ENCODE measurements at places on chromosomes 6 and 20.

- DNase-seq, result no peak
Observed at GRCh38 chr6:125489579-125490285, 188.0 kb upstream of the HDDC2 start.

DNA sequence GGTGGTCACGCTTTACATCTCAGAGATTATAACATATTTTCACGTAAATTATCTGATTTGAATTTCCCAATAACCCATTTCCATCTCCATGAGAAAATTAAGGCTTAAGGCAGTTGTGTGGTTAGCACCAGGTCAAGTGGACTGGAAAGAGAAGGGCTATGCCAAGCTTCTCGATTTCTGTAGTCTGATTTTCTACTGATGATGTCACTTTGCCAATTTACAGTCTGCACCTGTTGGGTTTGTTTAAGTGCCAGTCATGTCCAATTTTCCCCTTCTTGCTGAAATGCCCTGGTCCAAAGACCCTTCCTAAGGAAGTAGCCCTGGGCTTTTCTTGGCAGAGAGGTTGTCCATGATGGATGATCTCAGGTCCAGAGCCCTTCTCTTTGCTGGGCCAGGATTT, 562.3 kb upstream of the BTBD3 start:
- DNase-seq, result no peak

DNA sequence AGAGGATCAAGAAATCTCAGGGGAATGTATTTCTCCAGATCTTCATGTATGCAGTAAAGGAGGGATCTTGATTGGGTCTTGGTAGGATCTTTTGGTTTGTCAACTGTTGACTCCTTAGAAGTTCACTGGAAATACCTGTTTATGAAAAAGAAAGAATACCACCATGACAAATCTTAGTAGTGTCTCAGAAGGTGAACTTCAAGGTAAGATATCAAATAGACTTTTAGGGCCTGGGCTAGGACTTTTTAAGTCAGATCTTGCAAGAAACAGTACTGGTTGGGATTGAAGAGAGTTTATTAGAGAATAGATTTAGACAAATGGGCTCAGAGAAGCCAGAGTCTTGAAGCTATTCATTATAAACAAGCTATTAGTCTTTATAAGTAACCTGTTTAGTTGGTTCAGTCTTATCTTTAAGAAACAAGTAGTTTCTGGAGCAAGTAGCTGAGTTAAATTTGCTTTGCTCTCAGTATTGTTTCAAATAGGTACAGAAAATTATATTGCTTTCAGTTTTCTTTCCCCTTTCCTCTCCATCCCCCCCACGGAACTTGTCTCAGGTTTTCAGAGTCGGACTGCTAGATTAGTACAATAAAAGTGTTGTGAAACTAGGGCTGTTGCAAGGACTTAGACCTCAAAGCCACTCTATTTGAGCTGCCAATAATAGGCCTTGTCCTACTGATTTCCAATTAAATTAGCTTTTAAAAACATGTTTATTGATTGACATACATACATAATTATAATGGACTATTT, 529.1 kb upstream of the CITED2 start:
- DNase-seq, result no peak

DNA sequence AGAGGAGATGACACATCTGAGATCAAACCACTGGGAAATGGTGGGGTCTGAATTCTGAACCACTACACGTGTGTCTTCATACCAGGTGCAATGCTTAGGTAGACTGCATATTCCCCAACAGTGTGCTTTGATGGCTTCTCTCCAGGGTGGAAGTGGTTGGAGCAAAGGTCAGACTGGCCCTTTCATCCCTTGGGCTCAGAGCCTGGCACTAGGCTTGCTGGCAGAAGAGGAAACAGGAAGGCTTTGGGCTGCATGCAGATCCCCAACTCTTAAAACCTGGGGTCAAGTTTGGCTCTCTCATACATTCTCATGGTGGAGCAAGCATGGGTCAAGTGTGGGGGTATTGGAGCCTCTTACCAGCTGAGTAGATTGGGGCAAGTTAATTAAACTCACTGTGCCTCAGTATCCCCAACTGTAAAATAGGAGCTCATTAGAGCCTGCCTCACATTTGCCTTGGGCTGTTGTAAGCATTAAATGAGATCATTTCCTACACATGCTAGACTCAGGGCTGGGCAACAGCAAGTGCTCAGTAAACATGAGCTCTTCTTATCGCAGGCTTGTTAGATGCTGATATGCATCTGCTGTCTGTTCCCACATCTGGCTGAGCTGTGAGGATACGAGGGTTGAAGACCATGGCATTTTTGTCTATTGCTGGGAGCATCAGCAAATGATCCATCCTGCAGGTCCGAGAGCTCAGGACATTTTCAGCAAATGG, 51.6 kb upstream of the FAM83D start:
- no peak for DNase-seq

- no peak for DNase-seq
Observed at GRCh38 chr6:95551678-95552324, 25.5 kb upstream of the MANEA start.

Measured in germinal center (tissue), 1 donor.